ENCODE measurements at places on chromosomes 13 and 19. TPM values are rescaled to one million over a fixed set of nuclear protein-coding genes. Genes with fewer than 3 reads are reported as not detected.

FXYD3 gene
- total RNA-seq: 630 TPM

GALP gene
- total RNA-seq: not detected

- DNase-seq: no peak
These were observed 111.8 kb downstream of the SOX1 start for GRCh38 chr13:112178769-112179168.

DNA sequence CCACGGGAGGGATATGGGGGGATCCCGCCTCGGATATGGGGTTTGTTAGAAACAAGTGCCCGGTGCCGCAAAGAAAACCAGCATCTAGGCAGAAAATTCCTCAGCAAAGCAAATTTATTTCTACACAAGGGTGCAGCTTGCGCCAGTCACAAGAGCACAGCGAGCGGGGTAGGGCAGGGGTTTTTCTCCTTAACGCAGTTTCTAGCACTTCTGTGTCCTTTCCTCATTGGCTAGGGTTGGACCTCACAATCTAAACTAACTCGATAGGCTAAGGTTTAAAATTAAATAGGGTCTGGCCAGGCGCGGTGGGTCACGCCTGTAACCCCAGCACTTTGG lies 595 bp downstream of the ZNF440 start:
- DNase-seq: no peak

DNA sequence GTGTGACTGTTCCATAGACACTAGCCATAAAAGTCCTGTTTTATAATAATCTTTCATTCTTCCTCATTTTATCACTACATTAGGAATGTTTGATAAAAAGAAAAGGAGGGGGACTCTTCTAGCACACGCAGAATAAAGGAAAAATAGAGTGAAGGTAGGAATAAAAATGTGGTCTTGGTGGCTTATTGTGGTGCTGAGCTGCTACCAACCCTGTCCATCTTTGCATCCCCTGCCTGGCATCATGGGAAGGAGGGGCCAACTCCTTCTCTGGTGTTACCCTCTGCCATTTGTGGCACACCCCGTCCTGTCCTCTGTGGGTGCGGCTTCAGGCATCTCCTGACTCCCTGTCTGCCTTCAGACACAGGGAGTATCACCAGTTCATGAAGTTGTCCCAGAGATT lies 104.9 kb upstream of the ZNF536 start:
- no peak for DNase-seq
